Naive thymus-derived CD8-positive, alpha-beta T cell (primary cell): ENCODE measurements at places on chromosomes 2 and 18. TPM values are rescaled to one million over a fixed set of nuclear protein-coding genes. Genes with fewer than 3 reads are reported as not detected.

KATNAL2 gene
- 1.7 TPM for total RNA-seq

GRCh38 chr2:164890544-164890943 lies 48.9 kb upstream of the COBLL1 start:
- H3K4me3 ChIP-seq: no peak overlapping the region
- no peak for DNase-seq
- no peaks in the 10 kb centered on the region for H3K36me3 ChIP-seq
- no peaks in the 10 kb centered on the region for H3K27me3 ChIP-seq
- H3K27ac ChIP-seq: no peak overlapping the region
- no peaks in the 10 kb centered on the region for H3K4me1 ChIP-seq

DNA sequence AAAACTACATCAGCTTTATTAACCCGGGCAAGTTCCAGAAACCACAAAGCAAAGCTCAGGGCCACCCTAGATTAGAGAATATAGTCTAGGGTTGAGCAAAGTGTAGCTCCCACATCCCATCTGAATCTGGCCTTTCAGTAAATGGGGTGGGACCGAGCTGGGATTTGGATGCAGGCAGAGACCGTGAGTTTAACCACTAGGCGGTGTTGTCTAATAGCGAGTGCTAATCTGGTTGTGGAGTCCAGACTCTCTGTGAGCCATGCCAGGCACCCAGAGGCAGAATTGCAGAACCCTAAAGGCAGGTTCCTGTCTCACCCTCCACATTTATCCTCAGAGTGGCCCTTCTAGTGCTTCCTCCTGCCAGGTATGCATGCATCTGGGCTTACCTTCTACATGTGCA lies 435.9 kb downstream of the TSN start:
- H3K27me3 ChIP-seq: peaks cover 17% of the 10 kb centered on the region
- H3K4me3 ChIP-seq: no peak overlapping the region
- DNase-seq: no peak
- H3K36me3 ChIP-seq: no peaks in the 10 kb centered on the region
- H3K4me1 ChIP-seq: no peaks in the 10 kb centered on the region

ARMC9 gene
- 2.0 TPM for total RNA-seq

POTEC gene
- not detected for total RNA-seq

DNA sequence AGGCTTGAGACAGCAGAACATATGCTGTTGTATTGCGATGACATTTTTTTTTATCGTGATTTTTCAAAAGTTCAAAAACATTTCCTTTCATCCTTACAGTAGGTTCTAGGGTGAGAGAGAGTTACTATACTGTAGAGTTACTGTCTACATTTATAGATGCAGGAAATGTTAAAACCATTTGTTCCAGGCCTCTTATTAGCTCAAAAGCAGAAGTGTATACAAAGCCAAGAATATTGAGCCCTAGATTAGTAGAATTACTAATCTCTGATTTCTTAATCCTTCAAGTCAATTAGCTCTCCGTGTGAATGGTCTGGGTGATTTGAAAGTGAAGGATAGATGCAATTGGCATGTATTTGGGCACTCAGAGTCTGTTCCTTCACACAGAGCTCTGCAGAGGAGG lies 73.1 kb downstream of the MAPRE2 start:
- no peaks in the 10 kb centered on the region for H3K27me3 ChIP-seq
- peak overlapping the region; percentile 32 for H3K4me3 ChIP-seq
- peaks cover 99% of the 10 kb centered on the region for H3K4me1 ChIP-seq
- no peak for DNase-seq
- H3K27ac ChIP-seq: no peak overlapping the region

GRCh38 chr2:105143467-105144151 lies 97.9 kb upstream of the GPR45 start:
- H3K27me3 ChIP-seq: peaks cover 34% of the 10 kb centered on the region
- H3K4me1 ChIP-seq: peaks cover 7% of the 10 kb centered on the region
- H3K36me3 ChIP-seq: no peaks in the 10 kb centered on the region
- H3K27ac ChIP-seq: no peak overlapping the region
- peak overlapping the region; percentile 73 for H3K4me3 ChIP-seq

DNA sequence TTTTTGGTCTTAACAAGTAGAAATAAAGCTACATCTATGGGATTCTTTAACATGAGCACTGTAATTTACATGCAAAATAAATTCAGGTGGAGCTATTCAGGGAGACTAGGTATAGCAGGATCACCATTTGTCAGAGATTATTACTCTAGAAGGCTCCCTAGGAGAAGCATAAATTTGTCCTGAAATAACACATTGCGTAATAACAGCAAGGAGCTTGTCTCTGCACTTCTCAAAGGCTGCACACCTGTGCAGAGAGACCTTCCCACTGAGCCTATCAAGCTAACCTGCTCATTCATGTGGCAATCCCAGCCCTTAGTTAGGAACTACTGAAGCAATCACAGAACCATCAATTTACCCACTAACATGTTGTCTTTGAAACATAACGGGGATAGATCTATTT lies 437.4 kb upstream of the MC4R start:
- no peak overlapping the region for H3K27ac ChIP-seq
- H3K4me1 ChIP-seq: no peaks in the 10 kb centered on the region
- no peaks in the 10 kb centered on the region for H3K27me3 ChIP-seq
- DNase-seq: no peak
- H3K36me3 ChIP-seq: no peaks in the 10 kb centered on the region
- H3K4me3 ChIP-seq: no peak overlapping the region
